ENCODE measurements at places on chromosomes 1 and 21. TPM values are rescaled to one million over a fixed set of nuclear protein-coding genes. Genes with fewer than 3 reads are reported as not detected.
A peak's percentile ranks its signal among the peaks of the same experiment; 100 is the strongest.

DNA sequence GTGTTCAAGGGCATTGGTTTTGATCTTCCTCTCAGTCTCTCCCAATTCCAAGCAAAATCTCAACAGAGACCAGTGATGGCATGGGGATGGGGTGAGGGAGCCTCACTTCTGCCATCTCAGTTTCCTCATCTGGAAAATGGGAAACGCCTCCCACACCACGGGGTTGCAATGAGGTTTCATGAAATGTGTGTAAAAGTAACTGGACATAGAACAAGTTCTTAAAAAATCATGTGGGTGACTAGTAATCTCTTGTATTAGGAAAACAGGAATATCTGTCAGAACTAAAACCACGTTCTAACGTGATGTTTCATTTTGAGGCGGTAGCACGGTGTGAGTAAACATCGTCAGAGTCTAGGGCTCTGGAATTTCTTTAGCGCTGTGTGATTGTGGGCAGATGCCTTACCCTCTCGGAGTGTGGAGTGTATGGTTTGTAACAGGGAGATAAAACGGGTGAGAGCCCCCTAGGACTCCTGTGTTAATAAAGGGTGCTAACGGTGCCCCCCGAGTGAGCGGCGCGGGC, 55.5 kb upstream of the DNAJC6 start:
- peak overlapping the region; percentile 2 for H3K27ac ChIP-seq
- H3K36me3 ChIP-seq = no peaks in the 10 kb centered on the region
- H3K4me3 ChIP-seq = peak overlapping the region; percentile 79
- H3K4me1 ChIP-seq = no peaks in the 10 kb centered on the region

The PRKAA2 gene
- 105 TPM for total RNA-seq

DNA sequence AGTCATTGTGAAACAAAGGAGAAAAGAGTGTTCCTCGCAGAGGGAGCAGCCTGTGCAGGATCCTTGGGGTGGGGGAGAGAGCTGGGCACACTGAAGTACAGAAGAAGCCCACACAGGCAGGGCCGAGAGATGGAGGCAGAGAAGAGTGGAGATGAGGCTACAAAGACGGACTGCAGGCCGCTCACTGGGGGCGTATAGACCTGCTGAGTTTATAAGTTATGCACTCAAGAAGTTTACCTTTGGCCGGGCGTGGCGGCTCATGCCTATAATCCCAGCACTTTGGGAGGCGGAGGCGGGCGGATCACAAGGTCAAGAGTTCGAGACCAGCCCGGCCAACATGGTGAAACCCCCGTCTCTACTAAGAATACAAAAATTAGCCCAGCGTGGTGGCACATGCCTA, 7.6 kb upstream of the SLAMF9 start:
- peak overlapping the region; percentile 34 for H3K4me3 ChIP-seq
- H3K36me3 ChIP-seq = no peaks in the 10 kb centered on the region
- no peak for DNase-seq

DNA sequence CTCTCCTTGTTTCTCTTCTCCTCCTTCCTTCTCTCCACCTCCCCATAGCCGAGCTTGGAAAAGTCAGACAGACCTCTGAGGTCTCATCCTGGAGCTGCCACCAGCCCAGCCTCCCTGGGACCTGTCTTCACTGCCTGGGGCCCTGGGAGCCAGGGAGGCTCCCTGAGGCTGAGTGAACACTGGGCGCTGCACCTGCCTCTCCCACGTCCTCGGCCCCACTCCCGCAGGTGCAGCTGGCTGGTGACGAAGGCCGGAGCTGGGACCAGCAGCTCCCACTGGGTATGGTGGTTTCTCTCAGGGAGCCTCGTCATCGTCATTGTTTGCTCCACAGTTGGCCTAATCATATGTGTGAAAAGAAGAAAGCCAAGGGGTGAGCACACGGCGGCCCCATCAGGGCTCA, 5.3 kb downstream of the TNFRSF14 start:
- no peak overlapping the region for H3K27ac ChIP-seq
- no peak overlapping the region for H3K4me3 ChIP-seq
- peaks cover 6% of the 10 kb centered on the region for H3K4me1 ChIP-seq
- H3K36me3 ChIP-seq = no peaks in the 10 kb centered on the region

GRCh38 chr1:230509281-230509977, 83.3 kb upstream of the PGBD5 start:
- no peak overlapping the region for H3K27ac ChIP-seq
- no peaks in the 10 kb centered on the region for H3K36me3 ChIP-seq
- H3K4me3 ChIP-seq = no peak overlapping the region
- H3K27me3 ChIP-seq = no peaks in the 10 kb centered on the region

The S100A7A gene
- total RNA-seq = not detected

DNA sequence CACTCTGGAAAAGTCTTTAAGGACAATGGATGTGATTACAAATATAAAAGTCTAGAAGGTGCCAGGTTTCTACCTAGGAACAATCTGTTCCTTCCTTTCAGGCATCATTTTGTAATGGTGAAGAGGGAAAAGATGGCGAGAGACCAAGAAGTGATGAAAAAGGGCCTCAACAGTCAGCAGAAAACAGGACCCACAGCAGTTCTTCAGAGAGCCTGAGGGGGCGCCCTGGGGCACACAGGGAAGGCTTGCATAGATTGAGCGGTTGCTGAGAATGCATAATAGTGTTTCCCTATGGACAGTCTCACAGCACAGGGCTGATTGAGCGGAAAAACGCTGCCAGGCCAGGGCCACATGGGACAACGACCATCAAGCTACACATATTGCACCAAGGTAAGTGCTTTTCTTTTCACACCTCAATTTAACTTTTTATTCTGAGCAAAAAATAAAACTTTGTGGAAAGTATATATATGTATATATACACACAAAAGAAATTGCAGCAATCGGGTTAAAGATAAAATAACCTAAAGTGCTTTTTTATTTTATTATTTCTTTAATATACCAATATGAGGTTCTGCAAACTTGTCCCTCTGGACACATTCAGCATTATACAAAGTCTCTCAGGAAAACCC, 3.1 kb upstream of the YRDC start:
- H3K27ac ChIP-seq = no peak overlapping the region
- H3K4me1 ChIP-seq = peaks cover 15% of the 10 kb centered on the region
- peak; percentile 35 for DNase-seq

The TNFRSF8 gene
- 0.61 TPM for total RNA-seq

The ACTA1 gene
- 3,826 TPM for total RNA-seq

DNA sequence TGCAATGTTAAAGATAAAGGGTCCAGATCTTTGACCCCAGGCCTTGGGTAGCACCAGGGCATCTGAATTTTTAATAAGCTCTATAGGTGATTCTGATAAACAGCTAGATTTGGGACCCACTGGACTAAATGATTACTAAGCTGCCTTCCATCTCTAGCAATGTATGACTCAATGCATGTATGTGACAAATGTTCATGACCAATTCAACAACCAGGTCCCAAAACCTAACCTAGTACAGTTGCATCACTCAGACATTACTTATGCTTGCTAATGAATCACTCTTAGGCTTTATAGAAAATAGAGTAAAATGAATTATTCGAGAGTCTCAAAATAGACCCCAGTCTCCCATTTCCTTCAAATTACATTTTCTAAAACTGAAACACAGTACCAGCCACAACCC, 35.5 kb downstream of the RCAN1 start:
- H3K4me3 ChIP-seq = no peak overlapping the region
- peaks cover 10% of the 10 kb centered on the region for H3K4me1 ChIP-seq
- no peaks in the 10 kb centered on the region for H3K27me3 ChIP-seq
- no peaks in the 10 kb centered on the region for H3K36me3 ChIP-seq
- peak overlapping the region; percentile 2 for H3K27ac ChIP-seq
- no peak for DNase-seq

The CHODL gene
- total RNA-seq = 0.21 TPM

The TMEM50A gene
- total RNA-seq = 55.4 TPM

All from heart left ventricle (tissue), 16 donors.